ENCODE measurements at places on chromosomes 16 and 17. TPM values are rescaled to one million over a fixed set of nuclear protein-coding genes. Genes with fewer than 3 reads are reported as not detected.

RAB11FIP4 gene
- 13.3 TPM for total RNA-seq

WNT9B gene
- not detected for total RNA-seq

CCDC102A gene
- 25.7 TPM for total RNA-seq

OR1F1 gene
- not detected for total RNA-seq

C1QTNF1 gene
- total RNA-seq, result not detected

ABCA8 gene
- not detected for total RNA-seq

GRCh38 chr16:641326-642188 is at the start of gene MCRIP2:
TSS of gene MCRIP2 (plus strand) at chr16:641828. CDS start at chr16:641992, 164 bp downstream.
- peak; percentile 95 for DNase-seq

- DNase-seq, result peak; percentile 49
Measured at GRCh38 chr17:58232707-58233156, 5.7 kb upstream of the LPO start.

- no peak for DNase-seq
Measured at GRCh38 chr16:85353839-85354685, 241.8 kb upstream of the CIBAR2 start.

- peak; percentile 73 for DNase-seq
Measured at GRCh38 chr16:11329071-11329491, 16.2 kb upstream of the RMI2 start.

DNA sequence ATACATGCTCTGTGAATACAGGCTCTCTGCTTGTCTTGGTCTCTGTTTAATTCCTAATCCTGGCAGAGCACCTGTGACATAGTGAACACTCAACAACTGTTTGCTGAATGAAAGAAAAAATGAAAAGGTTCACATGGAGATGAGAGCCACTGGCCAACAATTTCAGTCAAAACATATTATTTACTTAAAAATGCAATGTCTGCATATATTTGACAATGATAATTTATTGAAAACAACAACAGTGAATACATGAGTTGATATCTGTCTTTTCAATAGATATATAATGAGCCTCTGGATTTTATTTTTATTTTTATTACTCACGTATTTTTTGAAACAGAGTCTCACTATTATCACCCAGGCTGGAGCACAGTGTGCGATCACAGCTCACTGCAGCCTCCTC is 136.6 kb downstream of the CDH13 start:
- DNase-seq, result no peak

Measured in Karpas-422 (cell line).